NCI-H524 (cell line): ENCODE measurements at places on chromosomes 6 and 20.

DNA sequence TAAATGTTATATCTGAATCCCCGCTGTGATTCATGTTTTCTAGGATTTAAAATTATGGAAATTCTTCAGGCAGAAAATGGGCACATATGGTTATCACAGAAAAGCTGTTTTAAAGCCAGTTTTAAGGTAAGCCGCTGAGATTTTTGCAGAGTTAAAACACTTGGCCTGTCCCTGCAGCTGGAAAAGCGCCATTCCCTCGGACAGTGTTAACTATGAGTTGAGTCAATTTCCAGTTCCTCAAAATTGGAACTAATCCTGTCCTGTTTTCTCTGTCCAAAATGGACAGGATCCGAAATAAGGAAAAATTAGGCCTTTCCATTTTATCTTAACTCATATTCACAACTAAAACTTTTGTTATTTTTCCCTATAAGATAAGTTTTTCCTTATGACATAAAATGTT is 225.2 kb downstream of the SAMD5 start:
- DNase-seq: no peak

DNA sequence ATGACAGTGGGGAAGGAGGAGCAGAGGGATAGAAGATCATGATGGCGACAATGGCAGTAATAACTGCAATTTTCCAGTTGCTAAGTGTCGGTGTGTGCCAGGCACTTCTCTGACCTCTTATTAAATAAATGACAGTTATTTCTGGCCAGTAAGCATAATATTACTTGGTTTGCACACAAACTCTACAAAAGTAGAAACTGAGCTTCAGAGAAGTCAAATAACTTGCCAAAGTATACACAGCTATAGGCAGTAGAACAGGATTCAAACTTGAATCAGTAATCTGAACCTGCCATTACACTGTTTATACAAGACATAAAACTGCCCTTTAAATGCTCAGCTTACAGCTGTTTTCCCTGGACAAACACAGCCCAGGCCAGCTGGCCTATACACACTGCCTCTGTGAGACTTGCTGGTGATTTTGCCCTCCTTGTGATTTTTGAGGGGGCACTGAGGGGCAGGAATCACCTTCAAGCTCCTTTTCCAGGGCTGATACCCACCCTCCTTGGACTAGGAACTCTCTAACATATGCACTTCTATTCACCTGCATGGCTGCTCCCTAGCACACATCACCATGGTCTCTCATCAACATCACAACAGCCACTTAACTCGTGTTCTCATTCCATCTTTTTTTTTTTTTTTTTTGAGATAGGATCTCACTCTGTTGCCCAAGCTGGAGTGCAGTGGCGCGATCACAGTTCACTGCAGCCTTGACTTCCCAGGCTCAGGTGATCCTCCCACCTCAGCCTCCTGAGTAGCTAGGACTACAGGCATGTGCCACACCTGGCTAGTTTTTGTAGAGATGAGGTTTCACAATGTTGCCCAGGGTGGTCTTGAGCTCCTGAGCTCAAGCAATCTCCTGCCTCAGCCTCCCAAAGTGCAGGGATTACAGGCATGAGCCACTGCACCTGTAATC is 63.6 kb downstream of the SLC23A2 start:
- DNase-seq: no peak

DNA sequence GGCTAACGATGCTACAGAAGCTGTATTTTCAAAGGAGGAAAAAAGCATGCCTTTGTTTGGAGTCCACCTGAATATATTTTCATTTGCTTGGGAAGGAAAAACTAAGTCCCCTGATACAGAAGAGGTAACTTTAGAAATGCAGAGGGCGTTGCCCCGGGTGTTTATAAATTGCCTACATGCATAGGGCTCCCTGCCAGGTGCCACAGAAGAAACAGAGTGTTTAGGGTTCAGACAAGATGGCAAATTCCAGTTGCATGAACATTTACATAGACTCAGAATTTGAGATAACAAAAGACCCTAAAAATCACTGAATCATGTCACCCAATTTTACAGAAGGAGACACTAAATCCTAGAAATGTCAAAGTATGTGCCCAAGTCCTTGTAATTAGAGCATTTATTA is 19.9 kb downstream of the RIN2 start:
- no peak for DNase-seq

DNA sequence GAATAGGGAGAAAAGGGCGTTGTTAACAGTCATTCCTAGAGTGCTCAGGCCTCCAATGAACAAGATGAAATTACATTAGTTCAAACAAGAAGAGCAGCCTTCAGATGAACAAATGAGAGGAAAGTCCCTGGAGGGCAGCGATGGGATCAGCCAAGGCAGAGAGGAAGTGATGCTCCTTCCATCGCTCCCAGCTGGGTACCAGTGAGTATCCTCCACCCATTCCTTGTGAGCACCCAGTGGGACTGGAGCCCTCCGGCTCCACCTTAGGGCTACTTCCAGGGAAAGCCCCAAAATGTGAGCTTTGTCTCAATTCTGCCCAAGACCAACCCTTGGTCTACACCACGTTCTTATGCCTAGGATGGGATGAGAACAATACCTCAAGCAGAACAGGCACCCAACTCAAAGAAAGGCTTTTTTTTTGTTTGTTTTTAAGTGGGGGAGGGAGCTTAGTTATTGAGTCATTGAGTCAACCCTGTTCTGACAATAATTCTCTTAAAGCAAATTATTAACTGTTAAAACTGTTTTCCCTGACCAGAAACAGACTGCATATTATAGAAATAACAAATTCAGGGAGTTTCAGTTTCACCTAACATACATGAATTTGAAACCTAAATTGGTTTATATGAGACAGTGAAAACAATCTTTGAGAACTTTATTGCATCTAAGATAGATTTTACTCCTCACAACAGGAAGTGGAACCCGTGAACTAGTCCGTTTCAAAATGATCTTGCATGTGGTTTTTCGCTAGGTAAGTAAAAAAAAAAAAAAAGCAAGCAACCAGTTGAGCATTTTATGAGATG is 106.9 kb downstream of the IPCEF1 start:
- no peak for DNase-seq

DNA sequence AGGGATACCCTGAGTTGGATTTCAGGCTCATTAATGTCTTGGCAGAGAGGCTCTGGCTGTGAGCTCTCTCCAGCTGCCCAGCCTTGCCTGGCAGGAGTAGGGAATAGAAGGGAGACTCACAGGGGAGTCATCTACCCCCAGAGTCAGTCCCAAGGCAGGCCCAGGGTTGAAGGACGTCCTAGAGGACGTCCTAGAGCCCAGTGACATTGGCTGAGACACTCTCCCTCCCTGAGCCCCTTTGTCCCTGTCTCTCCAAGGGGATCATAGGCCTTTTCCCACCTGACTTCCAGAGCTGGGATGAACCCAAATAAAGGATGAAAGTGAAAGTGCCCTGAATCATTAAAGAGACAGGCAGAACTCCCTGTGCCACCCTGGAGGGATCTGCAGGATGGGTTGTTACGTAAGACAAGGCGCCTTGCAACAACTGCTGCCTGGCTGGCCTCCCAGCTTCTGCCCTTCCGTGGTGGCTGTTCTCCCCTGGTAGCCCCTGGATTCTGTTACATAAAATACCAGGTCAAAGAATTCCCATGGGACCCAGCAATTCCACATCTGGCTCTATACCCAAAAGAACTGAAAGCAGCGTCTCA is 53.6 kb upstream of the SIRPA start:
- DNase-seq: no peak

DNA sequence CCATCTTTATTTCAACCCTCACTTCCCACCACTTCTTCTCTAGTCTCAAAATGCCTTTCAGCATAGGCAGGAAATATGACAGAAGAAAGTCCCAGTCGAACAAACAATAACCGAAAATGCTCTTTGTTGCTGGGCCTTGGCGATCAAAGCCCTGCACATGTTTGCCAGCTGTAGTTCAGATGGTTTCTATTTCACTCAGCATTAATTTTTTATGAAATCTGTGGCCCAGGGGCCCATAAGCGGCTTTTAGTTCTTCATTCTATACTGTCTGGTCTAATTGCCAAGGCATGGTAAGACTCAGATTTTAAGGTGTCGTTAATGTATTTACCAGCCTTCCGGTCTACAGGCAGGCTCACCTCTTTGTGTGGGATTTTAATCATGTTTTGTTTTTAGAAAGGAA is 10.9 kb upstream of the F13A1 start:
- no peak for DNase-seq

DNA sequence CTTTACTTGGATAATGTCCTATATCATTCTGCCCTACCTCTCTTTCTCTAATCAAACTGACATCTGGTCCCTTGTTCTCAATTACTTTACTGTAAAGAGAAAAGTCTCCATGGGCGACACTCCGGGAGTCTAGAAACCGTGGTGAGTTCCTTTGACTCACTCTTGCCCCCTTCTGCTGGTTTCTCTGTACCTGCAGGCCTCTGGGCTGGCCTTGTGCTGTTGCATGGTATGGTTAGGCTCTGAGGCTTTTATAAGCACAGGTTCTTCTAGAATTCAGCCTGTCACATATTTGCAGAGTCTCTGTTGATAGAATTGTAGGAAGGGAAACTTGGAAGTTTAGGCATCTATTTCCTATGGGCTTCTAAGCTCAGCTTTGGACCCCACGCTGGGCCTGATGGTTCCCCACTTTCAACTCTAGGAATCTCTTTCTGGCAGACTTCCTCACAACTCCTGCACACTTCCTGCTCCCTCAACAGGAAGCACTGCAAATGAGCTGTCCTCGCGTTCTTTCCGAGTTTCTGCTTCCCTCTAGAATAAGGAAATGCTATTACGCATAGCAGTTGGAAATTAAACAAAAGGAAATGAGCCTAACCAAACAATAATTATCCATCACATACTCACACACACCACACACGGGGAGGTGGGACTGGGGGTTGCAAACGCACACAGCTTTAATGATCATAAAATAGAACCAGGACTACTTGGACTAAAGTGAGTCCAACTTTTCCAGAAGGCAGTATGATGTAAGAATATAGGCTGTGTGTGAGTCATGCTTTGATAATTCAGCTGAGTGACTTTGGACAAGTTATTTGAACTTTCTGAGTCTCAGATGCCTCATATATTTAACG is 683.3 kb downstream of the QKI start:
- peak; percentile 63 for DNase-seq

DNA sequence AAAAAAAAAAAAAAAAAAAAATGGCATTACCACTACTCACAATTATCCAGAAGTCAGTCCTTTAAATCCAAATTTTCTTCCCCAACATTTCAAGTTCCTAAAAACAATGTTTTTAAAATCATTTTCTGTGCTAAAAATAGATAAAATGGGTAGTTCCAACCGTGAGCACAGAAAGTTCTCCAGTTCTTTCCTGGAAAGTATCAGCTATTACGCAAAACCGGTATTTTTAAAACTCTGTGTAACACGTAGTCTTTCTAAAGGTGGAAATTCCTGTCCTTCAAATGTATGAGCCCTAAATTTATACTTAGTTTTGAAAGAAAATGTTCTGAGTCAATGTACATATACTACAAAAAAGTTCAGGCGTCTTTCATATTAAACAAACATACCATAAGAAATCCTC is 83.5 kb upstream of the SCAF8 start:
- no peak for DNase-seq

GRCh38 chr6:101386982-101387381 is 6.5 kb upstream of the GRIK2 start:
- DNase-seq: peak; percentile 5

- no peak for DNase-seq
Measured at GRCh38 chr20:17634661-17635331, 47.2 kb downstream of the RRBP1 start.

GRCh38 chr6:44704240-44705150 is 317.0 kb downstream of the CDC5L start:
- no peak for DNase-seq

DNA sequence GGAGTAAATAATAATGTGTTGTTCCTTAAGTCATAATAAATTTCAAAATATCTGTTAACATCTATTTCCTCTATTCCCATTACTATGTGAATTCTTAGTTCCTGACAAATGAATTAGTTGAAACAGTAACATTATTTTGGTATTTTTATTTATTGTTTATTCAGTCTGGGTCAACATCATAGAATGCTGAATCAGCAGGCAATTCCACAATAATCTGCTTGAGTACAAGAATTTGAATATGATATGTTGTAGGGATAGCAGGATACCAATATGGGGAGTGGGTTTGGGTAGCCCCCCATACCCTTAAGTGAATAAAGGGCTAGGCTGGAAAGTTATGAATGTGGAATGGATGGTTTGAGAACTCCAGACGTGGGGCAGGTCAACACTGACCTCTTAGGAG is 373.2 kb upstream of the CHD6 start:
- DNase-seq: no peak

GRCh38 chr6:170489836-170490235 is 63.3 kb downstream of the PSMB1 start:
- DNase-seq: no peak

- DNase-seq: no peak
Measured at GRCh38 chr20:44516491-44516890, 5.4 kb downstream of the SERINC3 start.

DNA sequence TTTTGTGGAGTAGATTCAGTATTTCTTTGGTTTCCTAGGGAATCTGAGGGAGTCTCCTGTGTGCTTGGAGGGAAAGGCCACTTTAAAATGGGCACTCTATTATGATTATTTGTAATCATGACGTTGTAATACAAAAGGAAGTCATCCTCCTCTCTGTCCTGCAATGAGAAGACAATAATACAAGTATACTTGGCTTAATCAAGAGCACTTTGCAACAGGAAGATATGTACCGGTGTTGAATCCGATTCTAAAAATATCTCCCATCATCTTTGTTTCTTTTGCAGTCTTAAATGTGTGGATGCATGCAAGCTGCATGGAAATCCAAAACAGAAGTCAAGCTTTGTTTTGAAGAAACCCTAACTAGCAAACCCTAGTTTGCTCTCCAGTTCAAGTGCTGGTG is 94.1 kb upstream of the QKI start:
- DNase-seq: no peak

DNA sequence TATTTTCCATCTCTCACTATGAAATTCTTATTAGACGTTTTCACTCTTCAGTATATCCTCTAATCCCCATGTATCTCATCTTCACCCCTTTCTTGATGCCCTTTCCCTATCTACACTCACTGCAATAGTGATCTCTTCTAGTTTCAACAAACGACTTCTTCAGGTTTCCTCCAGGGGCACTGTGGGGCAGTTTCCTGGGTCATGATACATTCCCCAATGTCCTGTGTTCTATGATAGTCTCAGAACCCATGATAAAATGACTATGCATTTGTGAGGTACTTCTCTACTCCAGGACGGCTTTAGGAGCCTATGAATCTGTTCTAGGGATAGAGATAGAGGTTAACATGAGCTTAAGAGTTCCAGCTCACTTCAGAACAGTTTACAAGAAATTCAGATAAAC is 183.3 kb downstream of the FOXC1 start:
- peak; percentile 47 for DNase-seq

DNA sequence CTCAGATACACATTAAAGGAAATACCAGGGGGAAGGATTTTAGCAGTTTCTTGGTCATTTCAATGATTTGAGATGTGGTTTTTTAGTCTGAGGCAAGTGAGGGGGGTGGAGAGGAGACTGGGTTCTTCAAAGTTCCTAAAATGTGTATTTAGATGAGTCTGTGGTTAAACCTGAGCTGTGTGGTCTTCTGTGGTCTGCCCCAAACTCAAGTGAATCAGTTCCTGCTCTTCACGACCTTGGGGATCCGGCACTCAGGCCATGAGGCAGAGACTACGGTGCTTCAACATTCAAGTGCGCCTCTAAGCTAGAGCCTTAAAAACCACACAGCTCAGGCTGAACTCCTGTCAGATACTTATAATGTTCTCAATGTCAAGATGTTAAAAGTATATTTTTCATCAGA is 406.7 kb downstream of the LMBRD1 start:
- DNase-seq: no peak
